SIG-M5 (cell line): ENCODE measurements at places on chromosomes 1 and 21.

- DNase-seq: no peak
Observed at GRCh38 chr21:45381865-45382696, 22.9 kb upstream of the COL18A1 start.

DNA sequence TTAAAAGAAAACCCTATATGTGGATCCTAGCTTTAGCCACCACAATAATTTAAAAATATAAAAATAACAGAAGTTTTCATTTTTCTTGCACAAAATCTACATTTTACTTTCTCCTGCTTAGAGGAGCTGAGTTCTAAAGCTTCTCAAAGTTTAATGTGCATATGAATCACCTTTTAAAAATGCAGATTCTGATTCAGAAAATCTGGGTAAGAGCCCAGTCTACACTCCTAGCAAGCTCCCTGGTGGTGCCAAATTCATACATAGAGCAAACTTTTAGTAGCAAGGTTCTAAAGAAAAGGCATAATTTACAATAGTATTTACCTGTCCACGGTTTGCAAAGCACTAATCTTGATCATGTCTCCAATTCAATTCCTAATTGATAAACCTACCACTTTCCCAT lies 19.3 kb downstream of the RSBN1 start:
- DNase-seq: no peak

DNA sequence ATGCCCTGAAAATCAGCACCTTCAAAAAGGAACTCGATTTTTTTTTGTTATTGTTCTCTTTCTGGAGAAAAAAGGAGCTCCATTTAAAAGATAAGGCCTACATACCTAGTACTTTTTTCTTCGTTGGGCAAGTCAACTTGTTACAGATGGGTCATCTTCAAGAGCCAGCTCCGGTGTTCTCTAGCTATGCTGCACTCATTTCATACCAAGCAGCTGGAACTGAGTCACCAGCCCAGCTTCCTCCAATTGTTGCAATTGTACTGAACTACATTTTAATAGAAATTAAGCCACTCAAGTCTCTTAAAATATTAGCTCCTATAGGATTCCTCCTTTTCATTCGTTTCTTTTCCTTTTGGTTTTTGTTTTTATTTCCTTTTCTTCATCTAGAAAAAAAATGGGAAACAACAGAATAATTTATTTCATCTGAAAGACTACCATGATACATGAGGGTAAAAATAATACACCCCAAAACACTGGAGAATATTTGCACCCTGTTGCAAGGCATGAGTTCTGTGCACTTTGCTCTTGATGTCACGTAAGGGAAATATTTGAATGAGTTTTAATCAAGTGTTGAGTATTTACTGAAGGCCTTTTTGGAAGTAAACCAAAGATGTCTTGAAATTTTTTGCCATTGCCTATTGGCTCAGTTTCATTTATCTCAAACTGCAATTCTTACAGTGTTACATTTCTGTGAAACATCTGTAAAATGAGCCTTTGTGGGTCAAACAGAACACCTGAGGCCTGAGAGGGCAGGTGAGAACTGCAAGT lies 60.5 kb downstream of the CLIC4 start:
- DNase-seq: no peak

DNA sequence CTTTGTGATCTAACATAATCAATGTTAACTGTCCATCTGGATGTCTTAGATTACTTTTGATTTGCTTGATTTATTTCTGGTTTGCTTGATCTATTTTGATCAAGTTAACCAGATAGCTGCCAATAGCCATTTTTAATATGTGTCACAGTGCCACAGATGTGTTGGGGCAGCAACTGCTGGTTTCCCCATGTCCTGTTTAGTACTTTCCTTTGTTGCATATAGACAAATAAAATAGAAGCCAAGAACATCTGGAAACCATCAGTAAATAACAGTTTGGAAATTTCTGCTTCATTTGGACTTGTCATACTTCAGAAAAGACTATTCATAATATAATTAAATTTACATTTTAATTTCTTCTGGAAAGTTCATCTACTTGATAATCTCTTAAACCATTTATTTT lies 145.6 kb upstream of the C21orf91 start:
- no peak for DNase-seq

DNA sequence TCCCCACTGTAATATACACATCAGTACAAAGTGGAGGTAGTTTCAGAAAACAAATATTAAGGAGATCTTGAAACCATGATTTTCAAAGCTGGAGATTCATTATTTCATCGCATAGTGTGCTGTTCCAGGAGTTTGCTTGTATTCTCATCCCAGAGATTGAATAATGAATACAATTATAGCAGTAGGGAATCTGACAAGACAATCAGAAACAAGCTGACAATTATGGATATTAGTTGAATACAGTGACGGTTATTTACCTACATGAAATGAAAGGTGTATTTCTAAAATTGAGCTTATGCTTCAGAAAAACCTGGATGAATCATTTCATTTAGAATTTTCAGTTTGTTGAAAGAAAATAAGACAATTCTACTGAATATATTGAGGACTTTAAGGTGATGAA lies 2119.0 kb downstream of the MRPL39 start:
- no peak for DNase-seq

GRCh38 chr1:53968125-53968513 lies 22.0 kb downstream of the LRRC42 start:
- no peak for DNase-seq

DNA sequence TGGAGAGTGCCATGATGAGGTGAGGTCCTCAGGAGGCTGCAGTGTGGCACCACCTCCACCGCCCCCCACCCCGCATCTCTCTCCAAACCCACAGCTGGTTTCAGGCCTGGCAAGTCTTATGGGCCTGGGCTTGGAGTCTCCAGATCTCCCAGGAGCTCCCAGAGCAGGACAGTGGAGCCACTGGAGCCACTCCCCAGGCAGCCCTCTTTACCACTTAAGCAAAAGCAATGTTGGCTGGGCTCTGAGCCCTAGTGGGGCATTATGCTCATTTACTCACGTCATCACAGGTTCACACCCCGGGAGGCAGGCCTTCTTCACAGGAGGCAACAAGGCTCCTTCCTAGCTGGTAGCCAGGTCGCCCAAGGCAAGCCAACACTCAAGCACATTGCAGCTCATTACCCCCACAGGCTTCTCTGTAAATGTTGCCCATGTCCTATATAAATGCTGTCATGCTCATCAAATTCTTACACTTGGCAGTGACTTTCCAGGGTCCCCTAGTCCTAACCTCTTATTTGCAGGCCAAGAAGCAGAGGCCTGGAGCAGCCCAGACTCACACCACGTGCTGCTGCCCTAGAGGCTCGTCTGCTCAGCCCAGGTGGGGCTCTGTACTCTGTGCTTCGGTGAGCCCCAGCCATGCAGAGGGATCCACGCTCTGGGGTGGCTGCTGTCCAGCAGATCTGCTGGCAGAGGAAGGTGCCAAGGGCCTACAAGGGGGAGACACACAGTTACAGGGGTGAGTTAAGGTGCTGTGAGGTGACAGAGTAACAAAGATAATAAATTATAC lies 459.3 kb downstream of the MATN1 start:
- no peak for DNase-seq

- no peak for DNase-seq
Observed at GRCh38 chr1:92081031-92081430, 886 bp downstream of the BTBD8 start.

- DNase-seq: no peak
Observed at GRCh38 chr1:3907621-3908165, 7.6 kb upstream of the C1orf174 start.

DNA sequence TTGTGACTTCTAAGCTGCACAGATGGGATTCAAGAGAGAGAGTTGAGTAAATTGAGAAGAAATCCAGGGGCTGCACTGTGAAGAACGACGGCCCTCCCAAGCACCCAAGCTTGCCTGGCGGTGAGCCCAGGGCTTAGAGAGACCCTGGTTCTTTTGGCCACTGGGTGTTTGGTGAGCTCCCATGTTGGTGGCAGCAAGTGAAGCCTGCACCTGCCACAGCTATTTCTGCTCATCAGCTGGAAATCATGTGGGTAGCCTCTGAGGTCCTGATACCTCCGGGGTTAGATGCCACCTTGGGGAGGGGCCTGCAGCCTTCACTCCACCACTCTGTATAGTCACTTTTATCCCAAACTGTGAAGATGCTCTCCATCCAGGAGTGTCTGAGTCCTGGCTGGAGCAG lies 6.2 kb upstream of the BTG2 start:
- DNase-seq: no peak

- DNase-seq: no peak
Observed at GRCh38 chr1:30664103-30664755, 59.2 kb downstream of the MATN1 start.

GRCh38 chr1:168032029-168032428 lies 95.2 kb upstream of the MPC2 start:
- no peak for DNase-seq

DNA sequence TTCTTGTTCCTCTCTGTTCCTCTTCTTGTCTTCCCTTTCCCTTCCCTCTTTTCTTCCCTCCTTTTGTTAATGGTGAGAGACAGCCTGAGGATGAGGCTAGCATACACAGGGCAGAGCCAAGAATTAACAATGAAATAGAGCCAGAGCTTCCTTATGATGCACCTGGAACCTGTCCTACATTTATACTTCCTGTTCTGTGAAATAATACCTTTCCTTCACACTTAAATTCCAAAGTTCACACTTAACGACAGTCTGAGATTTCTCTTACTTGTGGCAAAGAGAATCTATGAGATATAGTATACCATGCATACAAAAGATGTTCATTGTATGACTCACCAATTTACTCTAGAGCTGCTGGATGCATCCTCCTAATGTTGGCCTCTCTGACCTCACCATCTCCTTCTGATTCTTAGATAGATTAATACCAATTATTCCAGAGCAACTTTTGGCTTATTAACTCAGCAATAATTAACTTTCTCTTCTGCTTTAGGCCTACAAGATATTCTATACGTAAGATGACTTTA lies 30.8 kb upstream of the TSNAX start:
- no peak for DNase-seq

DNA sequence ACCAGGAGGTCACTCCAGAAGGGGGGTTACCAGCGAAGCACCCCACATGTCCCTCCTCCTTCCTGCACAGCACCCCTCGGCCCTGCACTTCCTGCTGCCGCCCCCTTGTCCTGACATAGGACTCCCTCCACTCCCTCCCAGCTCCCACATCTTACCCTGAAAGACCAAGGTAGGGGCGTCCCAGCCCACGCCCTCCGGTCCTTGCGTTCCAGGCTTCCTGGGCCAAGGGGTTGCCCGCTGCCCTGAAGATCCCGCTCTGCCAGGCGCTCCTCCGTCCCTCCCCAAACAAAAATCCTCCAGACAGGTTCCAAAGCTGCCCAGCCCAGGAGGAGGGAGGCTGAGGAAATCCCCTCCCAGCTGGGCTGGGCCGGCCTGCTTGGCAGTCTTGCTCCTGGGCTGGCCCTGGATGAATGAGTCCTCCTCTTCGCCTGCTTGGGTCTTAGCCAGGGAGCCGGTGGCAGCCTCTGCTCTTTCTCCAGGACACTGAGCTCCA lies at the start of gene RHBDL2:
Gene RHBDL2 (minus strand): TSS at position 304 of the 493 bp plus-strand sequence. CDS start 22,618 bp downstream, outside the sequence.
- no peak for DNase-seq

GRCh38 chr1:21337928-21338572 lies 47.8 kb upstream of the ECE1 start:
- DNase-seq: no peak

DNA sequence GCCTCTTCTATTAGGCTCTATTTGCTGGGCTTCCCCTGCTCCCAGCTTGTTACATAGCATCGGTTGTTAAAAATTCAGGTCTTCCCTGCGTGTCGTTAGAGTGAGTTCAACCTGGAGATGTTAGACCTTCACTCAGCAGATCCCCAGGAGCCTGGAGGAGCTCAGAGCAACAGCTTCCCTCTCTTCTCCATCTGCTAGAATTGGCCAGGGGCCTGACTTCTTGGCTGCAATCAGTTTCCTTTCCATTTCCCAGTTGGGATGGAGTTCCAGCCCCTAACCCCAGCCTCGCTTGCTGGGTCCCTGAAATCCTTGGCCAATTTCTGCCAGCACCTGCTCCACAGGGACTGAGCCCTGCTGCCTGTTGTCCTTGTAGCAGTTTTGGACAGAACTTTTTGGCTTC lies 55.9 kb downstream of the MT1HL1 start:
- DNase-seq: no peak

DNA sequence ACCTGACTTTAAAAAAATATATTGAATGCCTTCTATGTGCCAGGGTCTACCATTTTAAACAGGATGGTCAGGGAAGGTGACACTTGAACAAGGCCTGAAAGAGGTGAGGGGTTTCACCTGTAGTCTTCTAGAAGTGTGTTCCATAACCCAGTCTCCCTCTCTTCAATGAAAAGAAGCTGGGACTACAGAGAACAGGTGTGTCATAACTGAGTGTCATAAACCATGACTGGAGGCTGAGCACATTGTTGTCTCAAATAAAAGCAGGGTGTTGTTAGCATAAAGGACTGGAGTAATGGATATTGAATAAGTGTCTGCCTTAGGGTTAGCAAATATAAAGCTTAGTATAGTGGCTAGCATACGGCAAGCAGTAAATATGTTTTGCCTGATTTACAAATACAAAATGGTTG lies 65.4 kb downstream of the SYDE2 start:
- no peak for DNase-seq

DNA sequence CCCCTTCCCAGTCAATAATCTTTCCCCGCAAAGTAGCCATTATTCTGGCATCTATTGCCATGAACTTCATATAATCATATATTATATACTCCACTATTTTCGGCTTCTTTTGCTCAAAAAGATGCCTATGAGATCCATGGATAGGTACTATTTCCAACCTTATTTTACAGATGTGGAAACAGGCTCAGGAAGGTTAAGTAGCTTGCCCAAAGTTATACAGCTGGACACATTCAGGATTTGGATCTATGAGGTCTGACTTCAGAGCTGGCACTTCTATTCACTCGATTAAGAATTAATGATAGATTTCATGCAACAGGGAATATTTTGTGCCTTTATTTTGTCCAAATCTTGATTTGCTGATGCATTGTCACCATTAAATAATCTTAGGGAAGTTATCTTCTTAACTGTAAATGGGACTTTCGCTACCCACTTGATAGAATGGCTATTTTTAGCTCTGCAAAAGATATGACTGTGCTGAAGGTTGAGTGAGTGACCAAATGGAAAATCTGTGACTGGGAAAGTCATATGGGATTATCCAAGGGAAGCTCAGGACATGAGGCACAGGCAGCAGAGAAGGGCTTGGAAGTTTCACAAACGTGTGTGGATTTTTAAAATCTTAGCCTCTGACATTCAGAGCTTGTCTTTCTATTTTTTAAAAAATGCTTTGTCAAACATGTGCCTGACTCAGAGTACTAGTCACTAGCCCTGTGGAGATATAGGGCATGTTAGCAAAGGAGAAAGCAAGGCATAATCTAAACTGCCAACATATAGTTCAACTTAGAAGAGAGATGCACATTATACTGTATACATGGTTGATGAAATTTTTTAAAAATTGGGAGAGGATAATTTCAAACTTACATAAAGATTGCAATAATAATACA lies 36.5 kb downstream of the GIPC2 start:
- no peak for DNase-seq

- DNase-seq: no peak
Observed at GRCh38 chr1:63463248-63463647, 59.8 kb downstream of the ITGB3BP start.

DNA sequence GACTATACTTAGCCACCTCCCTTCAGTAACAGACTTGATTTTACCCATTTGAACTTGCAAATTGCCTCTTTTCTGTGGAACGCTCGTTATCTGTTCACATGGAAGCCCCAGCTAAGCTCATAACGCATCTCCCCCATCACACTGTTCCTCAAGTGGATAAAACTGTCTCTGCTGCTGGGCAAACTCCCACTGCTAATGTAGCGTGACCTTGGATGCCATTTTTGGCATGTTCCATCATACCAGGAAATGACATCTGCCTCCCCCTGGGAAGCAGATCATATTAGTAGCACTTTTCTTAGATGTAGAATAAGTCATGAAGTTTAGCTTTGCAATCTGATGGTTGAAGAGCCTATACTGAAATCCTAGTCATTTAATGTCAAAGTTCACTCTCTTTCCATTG lies 528.7 kb upstream of the PLXNA2 start:
- no peak for DNase-seq
